ENCODE measurements at places on chromosomes 12 and 14.

DNA sequence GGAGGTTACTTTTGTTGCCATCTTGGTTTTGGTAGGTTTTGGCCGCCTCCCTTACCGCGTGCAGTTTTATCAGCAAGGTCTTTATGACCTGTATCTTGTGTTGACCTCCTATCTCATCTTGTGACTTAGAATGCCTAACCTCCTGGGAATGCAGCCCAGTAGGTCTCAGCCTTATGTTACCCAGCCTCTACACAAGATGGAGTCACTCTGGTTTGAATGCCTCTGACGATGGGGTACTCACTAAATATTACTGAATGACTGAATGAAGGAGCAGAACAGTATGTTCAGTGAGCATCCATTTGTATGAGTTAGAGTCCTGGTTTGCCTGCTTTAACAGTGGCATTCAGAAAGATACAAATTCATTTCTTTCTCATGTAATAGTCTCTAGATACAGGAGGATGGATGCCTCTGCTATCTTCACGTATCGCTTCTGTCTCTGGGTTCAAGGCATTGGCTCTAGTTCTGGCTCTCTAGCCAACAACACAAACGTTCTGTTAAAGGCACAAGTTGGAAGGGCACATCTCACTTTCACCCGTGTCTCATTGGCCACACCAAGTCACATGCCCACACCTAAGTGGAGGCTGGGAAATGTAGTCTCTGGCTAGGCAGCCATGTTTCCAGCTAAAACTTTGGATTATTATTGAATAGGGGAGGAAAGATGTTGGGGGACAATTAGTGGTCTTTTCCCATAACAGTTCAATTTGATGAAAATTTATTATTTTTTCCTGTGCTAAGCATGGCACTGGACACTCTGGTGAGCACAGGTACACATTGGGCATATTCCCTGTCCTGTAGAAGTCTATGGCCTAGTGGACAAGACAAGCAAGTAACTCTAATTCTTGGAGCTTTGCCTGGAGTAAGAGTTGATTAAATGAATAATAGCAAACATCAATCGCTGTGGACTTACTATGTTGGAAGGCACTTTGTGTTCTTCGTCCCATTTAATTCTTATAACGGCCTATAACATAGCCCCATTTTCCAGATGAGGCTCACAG is 75.2 kb upstream of the RPH3A start:
- peak; percentile 16 for DNase-seq

- DNase-seq = no peak
Observed at GRCh38 chr14:92400579-92401444, 77.8 kb downstream of the SLC24A4 start.

DNA sequence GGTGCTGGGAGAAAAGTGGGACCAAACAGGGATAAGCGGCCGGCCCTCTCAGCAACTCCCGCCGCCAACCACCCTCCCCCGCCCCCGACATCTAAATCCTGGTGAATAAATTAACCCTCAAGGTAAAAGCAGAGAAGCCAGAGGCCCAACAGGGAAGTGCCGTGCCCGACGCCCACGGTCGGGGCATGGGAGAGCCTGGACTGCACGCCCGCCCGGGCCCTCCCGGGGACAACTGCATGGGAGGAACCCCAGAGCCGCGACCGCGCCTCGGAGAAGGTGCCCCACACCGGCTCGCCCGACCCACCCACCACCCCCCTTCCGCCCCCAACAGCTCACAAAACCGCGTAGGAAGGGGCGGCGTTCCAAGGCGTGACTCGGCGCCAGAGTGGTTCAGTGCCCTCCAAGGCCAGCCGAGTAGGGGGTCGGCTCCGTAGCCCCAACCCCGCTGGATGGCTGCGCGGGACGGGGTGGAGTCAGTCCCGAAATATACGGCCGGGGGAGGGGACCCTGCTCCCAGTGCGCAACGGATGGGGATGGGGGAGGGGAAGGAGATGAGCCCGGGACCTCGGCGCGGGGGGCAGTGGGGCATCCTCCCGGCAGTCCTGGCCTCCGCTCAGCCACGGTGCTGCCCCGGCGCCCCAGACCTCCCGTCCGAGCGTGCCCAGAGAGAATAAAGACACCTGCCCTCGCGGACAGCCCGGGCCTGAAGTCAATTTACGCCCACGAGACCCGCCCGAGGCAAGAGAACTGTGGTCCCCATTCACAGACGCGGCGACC is 732 bp downstream of the SLC25A29 start:
- no peak for DNase-seq

- no peak for DNase-seq
Observed at GRCh38 chr14:78345131-78345744, 175.1 kb downstream of the NRXN3 start.

DNA sequence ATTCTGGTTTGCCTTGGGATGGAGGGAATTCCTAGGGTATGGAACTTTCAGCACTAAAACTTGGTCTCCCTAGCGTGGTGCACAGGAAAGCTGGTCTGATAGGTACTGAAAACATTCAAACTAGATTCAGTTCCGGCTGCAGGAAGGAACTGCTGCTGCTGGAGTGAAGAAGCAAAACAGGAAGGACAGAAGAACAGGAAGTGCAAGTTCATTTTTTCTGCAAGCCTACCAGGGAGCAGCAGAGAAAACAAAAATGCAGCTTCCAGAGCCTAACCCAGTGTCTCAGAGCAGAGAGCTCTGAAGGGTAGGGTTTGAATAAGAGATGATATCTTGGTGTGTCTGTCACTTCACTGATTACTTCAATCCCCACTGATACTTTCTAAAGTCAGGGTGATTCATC is 165.2 kb downstream of the VRK1 start:
- no peak for DNase-seq

DNA sequence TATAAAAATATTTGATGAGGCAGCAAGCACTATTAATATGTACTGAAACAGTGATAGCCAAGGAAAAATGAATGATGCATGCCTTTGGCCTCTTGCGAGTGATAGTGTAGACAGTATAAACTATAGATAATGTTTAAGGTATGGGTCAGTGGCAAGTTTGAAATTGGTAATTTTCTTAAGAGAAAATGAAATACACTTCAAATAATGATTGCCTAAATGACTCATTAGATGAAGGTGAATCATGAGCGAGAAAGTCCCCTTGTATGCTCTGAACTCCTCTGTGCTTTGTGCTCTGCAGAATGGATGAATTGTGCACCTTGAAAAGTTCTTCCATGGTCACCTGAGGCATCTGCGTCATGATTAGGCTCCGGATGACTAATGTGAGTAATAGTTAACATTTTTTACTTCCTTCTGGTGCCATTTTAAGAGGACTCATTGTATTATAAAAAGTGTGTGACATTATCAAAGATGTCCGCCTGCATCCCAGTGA is 84.9 kb upstream of the RTL1 start:
- DNase-seq = no peak

- no peak for DNase-seq
Observed at GRCh38 chr14:71300566-71301330, 393.5 kb downstream of the PCNX1 start.

DNA sequence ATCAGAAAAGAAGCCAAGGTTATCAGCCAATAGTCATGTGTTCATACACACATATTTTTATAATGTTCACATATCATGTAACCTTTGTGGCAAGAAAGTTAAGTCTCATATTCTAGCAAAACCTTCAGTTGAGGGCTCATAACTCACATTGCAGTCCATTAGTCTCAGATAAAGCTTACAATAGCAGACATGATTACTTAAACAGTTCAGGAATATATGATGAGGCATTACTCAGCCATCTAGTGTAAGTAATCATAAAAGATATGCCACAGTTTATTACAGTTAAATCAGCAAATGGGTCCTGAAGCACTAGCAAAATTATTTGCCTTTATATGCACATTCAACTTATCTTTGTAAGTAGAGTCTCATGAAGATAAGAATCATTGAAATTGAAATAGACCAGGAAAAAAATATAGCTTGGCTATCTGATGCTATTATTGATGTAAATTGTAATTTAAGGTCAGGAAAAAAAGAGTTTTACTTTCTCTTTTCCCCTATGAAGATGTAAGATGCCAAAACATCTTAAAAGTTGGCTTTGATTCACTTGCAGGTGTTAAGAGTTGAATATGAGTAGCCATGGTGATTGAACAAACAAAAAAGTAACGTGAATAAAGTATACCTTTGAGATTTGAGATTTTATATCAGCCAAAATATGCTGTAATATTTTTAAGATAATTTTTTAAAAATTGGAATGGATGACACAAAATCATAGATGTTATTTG is 537.0 kb downstream of the SLC6A15 start:
- no peak for DNase-seq

DNA sequence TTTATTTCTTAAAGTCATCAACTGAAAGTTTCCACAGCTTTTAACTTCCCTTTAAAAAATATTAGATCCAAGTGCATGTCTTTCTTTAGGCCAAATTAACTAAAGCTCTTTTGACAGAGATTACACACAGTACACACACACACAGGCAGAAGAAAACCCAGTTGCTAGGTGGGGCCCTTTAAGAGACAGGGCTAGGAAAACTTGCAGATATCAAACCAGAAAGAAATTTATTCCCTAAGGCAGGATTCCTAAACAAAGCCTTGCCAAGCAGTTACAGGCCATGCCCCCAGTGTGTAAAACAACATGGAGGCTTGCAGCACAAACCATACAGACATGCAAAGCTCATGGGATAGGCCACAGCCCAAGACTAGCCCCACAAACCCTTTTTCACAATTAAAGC is 123.4 kb downstream of the FSCB start:
- DNase-seq = no peak

DNA sequence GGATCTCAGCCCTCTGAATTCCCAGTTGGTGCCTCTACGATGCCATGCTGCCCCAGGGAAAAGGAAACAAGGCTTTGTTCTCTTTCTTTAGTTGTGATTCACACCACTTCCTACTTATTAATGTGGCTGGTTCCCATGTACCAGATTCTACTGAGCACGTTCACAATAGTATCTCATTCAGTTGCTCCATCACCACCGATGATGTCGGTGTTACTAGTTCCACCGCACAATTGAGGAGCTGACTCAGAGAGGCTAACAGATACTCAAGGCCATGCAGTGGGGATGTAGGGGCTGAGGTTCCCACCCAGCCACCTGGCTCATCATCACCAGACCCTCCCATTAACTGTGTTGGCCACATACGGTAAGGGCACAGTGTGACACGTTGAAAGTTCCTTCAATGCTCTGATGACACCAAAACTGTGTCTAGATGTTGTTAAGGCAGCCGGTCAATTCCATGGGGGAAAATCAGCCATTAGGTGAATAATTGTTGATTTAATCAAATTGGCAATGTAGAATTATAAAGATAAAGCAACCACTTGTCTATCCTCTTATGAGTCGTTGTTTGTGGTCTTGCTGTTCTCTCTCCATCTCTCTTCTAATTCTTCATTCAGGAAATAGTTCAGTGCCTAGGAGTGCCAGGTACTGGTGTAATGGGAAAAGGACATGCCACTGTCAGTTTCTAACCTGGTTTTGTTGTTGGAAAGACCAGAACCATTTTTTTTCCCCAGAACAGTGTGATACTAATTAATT is 244.2 kb upstream of the CRY1 start:
- DNase-seq = no peak

DNA sequence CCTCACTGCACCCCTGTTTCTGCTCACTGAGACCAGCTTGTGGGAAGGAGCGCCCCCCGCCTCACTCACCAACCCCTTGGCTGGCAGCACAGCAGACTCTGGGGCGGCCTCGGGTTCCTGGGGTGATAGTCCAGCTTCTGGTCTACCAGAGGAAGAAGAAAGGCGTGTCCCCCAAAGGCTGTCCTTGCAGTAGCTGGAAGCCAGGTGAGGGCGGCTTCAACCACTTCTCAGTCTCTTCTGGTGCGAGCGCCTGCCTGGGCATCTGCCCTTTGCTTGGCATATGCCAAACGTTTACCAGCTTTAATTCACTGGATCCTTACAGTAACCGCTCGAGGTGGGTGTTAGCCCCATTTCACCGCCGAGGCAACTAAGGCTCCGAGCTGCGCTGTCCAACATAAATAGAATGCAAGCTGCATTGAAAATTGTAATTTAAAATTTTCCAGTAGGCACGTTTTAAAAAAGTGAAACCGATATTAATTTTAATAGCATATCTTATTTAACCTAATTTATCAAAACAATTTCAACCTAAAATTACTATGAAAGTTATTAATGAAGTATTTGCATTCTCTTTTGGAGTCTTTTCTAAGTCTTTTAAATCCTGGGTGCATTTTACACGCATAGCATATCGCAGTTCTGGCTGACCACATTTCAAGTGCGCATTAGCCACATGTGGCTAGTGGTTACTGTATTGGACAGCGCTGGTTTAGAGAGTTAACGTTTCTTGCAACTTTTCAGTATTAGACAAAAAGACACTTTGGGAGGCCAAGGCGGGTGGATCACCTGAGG is 872 bp downstream of the FAM177A1 start:
- DNase-seq = no peak

DNA sequence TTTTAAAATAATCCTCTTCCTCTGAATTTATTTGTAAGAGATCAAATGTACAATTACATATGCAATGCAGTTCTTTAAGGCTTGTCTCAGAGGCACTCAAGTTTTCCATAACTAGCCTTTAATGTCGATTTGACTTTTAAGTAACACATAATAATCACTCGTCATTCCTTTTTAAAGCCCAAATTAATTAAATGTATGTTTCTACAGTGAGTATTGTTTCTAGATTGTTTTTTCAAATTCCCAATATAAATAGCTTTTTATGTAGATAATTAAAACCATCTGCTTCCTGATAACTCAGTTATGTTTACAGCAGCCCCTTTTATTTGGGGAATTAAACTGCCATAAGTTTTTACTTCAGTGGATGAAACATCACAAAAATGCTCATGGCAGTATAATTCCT is 185.1 kb downstream of the ETNK1 start:
- DNase-seq = no peak

- no peak for DNase-seq
Observed at GRCh38 chr12:76237086-76237701, 111.0 kb downstream of the BBS10 start.

- DNase-seq = no peak
Observed at GRCh38 chr12:1716215-1716862, 25.5 kb downstream of the ADIPOR2 start.

GRCh38 chr12:132366341-132366861 is 37.0 kb upstream of the GALNT9 start:
- no peak for DNase-seq

DNA sequence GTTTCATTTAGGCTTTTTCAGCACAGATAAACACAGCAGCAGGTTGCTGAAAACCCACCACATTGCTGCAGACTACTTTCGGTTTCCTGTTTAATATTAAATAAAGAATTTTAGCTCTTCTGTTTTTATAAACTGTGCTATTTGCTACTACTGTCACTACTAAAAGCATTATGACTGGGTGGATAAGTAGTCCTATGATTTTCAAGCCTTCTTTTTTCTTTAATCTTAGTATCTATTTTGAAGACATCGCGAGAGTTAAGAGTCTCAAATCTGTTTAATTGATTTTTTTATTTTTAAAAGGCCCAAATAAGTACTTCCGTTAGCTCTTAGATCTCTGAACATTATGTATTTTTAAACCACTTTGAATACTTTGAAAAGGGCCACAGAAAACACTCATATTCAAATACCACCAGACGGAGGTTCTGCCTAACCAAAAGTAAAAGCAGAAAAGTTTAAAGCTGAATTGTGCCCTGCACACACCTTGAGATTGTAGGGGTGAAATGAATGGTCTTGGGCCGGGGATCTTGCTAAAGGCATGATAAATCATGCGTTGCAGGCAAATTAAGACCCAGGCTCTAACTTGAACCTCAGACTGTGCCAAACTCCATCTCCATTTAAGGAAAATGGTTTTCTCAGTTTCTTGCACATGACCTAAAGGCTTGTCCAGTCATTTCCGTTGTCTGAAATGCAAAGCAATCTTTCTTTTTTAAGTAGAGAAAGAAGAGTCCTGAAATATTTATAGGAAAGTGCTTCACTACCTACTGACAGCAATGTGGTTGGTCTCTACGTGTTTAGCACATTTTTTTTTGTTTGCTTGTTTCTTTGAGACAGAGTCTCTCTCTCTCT is 13.6 kb upstream of the FOXN3 start:
- DNase-seq = peak; percentile 40
